Heart right ventricle (tissue), 16 donors: ENCODE measurements at places on chromosomes 4 and X. TPM values are rescaled to one million over a fixed set of nuclear protein-coding genes. Genes with fewer than 3 reads are reported as not detected.

Gene ANKRD50
- 12.3 TPM for total RNA-seq

Gene FAM114A1
- total RNA-seq, result 13.1 TPM

Gene CNGA1
- 0.76 TPM for total RNA-seq

Gene CT83
- not detected for total RNA-seq

- DNase-seq, result no peak
These were observed 37.2 kb downstream of the ABLIM2 start for GRCh38 chr4:8121292-8122015.

GRCh38 chrX:72048510-72049455, 82.9 kb downstream of the RTL5 start:
- DNase-seq, result no peak

DNA sequence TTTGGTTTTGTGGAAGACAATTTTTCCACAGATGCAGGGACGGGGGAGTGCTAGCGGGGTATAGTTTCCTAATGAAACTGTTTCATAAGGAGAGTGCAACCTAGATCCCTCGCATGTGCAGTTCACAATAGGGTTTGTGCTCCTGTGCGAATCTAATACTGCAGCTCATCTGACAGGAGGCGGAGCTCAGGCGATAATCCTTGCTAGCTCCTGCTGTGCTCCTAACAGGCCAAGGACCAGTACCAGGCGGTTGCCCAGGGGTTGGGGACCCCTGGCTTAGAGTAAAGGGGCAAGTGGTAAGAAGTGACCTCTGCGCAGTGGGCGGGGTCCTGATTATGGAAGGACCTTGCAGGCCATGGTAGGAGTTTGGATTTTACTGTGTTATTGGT, 3.8 kb downstream of the SCML1 start:
- DNase-seq, result no peak

DNA sequence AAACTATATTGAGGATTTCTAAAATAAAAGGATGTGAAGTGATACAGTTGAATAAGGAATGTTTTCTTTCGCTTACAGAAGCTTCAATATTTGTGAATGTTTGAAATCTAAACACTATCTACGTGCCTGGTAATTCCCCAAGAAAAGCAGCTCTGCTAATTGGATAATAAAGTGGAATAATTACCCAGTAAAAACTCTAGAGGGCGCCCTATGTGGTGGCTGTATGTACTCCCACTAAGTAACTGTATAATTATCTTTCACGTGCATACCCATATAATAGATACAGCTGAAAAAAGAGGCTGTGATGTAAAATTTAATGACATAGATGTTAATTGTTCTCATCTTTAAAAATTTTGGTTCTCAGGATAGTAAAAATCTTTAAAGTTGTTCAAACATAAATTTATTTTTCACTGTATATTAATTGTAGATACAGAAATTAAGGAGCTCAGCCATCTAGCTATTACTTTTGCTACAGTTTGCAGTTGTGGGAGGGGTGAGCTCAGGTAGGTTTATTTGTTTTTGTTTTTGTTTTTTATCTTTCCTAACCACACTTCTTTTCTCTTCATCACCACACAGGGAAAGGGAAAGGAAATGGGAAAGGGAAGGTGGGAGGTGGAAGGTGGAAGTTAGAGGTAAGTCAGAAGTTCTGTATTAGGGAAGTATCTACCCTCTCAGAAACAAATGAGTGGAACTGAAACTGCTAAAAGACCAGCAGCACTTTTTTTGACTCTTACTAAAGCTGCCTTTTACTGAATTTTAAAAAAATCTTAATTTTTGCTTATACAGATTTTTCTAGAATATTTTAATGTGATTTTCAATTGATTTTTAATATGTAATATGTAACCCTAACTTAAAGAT, 151.7 kb upstream of the RPS6KA6 start:
- DNase-seq, result no peak

DNA sequence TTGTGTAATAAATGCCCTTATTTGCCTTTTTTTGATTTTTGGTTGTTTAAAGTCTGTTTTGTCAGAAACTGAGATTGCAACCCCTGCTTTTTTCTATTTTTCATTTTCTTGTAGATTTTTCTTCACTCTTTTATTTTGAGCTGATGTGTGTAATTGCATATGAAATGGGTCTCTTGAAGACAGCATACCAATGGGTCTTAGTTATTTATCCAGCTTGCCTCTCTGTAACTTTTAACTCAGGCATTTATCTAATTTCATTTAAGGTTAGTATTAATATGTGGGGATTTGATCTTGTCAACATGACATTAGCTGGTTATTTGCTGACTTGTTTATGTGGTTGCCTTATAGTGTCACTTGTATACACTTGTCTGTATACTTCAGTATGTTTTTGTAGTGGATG, 378.0 kb downstream of the CPXCR1 start:
- DNase-seq, result no peak

DNA sequence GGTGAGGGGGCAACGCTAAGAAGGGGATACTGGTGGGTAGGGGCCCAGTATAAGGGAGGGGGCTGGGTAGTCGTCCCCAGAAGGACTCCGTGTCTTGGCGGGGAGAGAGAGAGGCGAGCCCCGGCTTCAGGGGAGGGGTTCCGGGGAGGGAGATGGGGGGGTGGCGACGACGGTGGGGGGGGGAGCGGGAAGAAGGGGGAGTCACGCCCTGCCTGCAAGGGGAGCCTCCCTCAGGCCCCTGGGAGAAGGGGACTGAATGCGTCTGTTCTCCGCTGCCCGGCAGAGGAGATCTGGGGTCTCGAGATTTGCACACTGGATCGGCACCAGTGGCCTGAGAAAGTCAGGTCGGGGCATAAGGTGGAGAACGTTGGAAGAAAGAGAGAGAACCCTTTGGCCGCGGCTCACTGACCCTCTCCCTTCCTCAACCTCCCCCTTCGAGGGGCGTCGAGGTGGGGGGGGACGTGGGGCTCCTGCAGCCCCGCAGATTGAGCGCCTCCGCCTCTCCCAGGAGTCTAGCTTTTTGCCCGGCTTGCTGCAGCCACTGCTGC, 609 bp upstream of the BCORL1 start:
- no peak for DNase-seq

- DNase-seq, result no peak
These were observed 350.1 kb downstream of the AR start for GRCh38 chrX:67893931-67894330.

GRCh38 chrX:84320614-84321013, 132.6 kb upstream of the RPS6KA6 start:
- DNase-seq, result no peak

GRCh38 chr4:178340468-178340867, 898.2 kb upstream of the AGA start:
- no peak for DNase-seq

DNA sequence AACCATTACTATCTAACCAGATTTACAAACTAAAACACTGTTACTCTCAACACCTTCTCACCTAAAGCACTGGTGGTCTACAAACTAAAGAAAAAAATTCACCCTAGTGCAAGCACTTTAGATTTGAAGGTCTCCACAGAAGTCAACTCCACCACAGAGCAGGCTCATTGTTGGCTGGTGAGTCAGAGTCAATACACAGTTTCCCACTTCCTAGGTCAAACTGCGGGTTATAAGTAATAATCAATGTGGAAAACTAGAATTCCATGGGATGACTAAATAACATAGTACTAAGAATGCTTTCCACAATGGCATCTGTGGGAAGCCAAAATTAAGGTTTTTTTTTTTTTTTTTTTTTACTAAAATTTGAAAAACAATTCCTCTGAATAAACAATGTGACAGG, 191.8 kb downstream of the PDGFC start:
- DNase-seq, result no peak

DNA sequence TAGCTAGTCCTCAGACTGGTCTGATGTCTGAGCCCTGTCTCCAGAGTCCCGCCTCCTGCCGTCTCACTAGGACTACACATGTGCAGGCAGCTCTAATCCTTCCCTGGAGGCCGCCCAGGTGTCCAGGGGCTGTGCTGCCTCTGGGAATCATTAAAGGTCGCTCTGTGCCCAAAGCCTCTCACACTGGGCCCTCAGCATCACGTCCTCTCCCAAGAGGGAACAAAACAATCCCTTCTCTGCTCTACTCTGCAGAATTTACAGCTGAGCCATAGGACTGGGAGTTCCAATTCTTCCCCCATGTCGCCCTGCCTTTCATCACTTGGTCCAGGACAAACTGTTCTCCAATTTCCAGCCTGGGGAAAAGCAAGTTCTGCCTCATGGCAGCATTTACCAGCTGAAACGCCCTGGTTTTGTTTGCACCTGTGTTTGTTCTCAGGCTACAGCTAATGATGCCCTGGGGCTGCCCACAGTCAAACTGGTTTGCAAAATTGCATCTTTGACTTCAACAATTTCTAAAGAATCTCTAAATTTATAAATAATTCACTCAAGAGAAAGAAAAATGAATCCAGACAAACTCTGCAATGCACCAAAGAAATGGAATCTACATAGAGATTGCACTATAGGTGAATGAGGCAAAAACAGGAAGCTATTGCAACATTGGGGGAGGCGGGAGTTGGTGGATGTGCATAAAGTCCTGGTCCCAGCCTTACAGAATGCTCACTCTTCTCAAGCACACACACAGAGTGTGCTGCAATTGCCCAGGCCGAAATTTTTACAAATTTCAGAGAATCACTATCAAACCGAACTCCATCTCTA, 7.2 kb upstream of the MRFAP1 start:
- DNase-seq, result no peak

GRCh38 chr4:138870737-138871554, 144.6 kb upstream of the NOCT start:
- DNase-seq, result no peak

DNA sequence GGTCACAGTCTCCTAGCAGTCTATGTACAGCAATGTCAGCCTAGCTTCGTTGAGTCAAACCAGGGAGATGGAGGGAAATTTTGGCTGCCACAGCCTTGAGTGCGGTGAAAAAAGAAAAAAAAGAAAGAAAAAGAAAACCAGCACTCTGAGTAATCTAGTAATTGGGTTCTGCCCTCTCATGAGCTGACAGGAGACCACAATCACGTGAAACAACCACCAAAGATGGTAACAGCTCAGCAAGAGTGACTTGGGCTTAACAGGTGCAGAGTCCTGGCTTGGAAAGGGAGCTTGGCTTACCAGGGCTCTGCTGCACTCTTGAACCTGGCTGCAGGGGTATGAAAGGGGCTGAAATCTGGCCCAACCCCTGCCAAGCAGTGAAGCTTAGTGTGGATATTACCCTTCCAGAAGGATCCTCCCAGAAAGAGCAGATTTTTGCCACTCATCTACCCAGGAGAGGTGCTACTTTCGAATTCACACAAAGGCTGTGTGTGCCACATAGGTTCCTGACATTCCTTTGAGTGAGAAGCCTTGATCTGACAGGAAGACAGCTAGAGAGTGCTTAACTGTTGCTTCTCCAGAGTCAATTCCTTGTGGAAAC, 350.3 kb downstream of the PTTG2 start:
- no peak for DNase-seq

- no peak for DNase-seq
These were observed 17.9 kb downstream of the ASMTL start for GRCh38 chrX:1434871-1435240.

GRCh38 chrX:20361081-20361889, 94.6 kb upstream of the RPS6KA3 start:
- DNase-seq, result no peak
